Central memory CD4-positive, alpha-beta T cell (primary cell): ENCODE measurements at places on chromosomes 6 and 20.

GRCh38 chr20:13453367-13453766 lies 185.4 kb downstream of the TASP1 start:
- no peak for DNase-seq

DNA sequence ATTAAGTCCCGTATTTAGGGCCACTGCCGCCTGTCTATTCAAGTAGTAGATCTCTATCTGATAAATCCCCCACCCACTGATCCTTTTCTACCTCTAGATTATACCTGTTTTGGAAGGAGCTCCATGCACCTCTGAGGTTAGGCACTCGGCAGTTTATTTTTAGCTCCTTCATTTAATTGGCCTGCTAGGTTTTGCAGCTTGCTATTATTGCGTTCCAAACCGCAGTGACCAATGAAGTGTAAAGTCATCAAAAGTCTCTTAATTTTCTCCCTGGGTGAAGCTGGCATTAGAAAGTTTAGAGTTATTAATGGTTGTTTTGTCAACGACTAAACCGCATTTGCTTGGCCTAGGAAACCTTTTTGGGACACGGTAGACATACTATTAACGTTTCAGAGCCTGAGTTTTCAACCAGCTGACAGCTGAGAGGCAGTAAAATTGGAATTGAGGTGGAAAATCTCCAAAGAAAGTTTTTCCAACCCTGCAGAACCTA lies 60.0 kb downstream of the RFPL4B start:
- no peak for DNase-seq

GRCh38 chr6:33609528-33609927 lies 11.6 kb upstream of the ITPR3 start:
- no peak for DNase-seq

GRCh38 chr6:12610862-12611261 lies 105.7 kb upstream of the PHACTR1 start:
- no peak for DNase-seq

DNA sequence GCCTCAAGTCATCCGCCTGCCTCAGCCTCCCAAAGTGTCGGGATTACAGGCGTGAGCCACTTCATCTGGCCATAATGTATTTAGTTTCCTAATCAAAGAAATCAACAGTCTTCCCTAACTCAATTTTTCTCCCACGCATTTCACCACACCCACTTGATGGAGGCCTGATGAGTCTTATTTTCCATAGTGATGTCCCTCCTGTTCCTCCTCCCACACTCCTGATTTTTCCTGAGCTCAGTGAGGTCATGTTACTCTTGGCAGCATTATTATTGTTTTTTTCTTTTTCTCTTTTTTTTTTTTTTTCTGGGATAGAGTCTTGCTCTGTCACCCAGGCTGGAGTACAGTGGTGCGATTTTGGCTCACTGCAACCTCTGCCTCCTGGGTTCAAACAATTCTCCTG lies 8.9 kb downstream of the ABRACL start:
- no peak for DNase-seq

DNA sequence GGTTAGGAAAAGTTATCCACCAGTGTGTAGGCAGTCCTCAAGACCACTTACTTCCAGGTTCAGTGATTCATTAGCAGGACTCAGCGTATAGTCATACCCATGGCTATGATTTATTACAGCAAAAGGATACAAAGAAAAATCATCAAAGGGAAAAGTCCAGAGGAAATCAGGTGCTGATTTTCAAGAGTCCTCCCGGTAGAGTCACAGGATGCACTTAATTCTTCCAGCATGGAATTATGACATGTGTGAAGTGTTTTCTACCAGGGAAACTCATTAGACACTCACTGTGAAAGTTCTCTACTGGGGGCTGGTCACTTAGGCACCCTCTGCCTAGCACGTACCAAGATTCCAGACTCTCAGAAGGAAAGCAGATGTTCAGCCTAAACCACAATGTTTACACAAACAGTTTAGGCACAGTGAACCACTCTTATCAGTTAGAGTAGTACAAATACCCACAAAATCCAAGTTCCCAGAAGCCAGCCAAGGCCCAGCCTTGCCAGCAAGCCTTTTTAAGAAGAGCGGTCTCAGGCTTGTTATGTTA lies 10.2 kb downstream of the WFDC3 start:
- no peak for DNase-seq

GRCh38 chr20:50580016-50580747 lies 70.0 kb downstream of the PTPN1 start:
- peak; percentile 19 for DNase-seq

DNA sequence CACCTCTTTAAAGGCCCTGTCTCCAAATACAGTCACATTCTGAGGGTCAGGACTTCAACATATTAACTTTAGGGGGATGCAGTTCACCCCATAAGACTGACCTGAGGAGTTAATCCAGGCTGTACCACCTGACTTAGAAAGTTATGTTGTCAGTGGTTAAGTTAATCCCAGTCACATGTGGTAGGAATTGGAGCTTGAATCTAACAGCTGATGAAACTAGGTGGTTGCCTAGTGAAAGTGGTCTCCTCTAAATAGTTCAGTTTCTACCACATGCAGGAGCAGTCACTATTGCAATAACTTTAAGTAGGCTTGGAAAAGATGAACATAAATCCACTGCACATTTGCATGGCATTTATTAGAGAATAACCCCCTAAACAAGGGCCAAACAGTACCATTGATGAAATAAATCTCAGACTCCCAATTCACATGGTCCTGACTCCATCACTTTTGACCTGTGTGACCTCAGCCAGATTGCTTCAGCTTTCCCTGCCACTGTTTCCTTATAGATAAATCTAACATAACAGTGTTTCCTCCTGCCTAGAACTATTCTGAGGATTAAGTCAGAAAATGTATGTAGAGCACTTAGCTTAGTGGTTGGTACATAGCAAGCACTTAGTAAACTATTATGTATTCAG lies 20.1 kb downstream of the SAMD5 start:
- DNase-seq: no peak

GRCh38 chr6:140921366-140922226 lies 1211.1 kb upstream of the GJE1 start:
- no peak for DNase-seq

- DNase-seq: no peak
Observed at GRCh38 chr6:129812145-129812777, 48.9 kb downstream of the TMEM244 start.

- DNase-seq: no peak
Observed at GRCh38 chr6:33160728-33161344, 31.4 kb downstream of the COL11A2 start.

DNA sequence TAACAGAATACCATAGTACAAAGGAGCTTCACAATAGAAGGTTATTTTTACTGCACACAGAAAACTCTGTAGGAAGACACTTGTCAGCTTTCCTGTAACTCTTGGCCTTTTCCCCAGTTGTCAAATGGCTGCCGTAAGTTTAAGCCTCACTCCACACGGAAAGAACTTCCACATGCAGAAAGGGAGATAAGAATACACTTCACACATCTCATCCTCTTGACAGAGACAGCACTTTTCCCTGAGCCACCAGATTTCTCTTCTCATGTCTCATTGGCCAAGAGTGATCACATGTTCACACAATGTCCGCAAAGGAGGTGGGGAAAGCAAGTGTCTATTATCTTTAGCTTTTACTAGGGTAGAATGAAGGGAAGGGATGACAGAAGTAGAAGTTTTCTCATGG lies 540.7 kb downstream of the HAO1 start:
- no peak for DNase-seq

DNA sequence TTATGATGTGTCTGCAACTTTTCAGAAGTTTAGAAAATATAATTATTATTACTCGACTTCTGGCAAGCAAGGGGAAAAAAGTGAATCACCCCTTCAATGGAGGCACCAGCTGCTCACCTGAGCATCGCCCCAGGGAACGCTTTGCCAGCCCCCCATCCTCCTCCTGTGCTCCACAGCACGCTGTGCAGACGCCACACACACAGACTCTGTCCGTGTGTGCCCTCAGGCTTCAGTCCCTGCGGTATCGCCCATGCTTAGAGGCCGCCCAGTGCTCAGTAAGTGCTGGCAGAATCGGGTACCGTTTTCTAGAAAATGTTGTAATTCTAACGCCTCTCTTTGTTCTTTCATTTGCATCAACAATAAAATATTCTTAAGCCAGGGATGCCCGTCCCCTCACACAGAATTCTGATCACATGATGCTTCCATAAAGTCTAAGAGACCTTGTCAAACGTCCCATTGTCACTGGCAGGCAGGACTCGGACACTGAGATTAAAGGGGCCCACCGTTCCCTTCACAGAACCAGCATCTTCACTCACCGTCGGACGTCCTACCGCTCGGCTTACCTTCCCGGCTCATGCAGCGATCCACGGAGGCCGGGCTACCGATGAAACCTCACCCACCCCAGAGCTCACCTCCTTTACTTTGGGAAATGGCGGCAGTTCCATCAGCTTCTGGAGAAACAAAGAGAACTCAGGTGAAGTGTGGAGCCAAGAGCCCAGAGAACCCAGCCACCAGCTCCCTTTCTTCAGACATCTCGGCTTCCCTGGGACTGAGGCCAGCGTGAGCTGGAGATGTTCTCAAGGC lies 105.5 kb downstream of the DLL1 start:
- no peak for DNase-seq

DNA sequence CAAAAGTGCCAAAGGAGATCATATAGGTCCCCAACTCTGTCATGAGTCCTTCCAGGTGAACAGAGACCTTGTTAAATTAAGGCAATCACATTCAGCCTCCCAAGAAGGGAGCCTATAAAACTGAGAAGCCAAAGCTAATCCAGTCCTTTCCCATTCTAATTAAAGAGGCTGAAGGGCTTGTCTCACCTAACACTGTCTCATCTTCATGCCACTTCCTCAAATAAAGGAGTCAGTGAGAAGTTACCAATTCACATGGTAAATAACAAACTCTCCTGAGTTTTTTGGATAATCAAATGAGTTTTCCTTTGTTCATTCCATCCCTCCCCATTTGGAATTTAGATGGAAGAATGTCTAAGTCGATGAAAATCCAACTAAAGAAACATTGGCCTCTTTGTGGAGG lies 242.8 kb downstream of the UST start:
- no peak for DNase-seq

GRCh38 chr20:22908944-22909343 lies 126.2 kb upstream of the SSTR4 start:
- DNase-seq: no peak

DNA sequence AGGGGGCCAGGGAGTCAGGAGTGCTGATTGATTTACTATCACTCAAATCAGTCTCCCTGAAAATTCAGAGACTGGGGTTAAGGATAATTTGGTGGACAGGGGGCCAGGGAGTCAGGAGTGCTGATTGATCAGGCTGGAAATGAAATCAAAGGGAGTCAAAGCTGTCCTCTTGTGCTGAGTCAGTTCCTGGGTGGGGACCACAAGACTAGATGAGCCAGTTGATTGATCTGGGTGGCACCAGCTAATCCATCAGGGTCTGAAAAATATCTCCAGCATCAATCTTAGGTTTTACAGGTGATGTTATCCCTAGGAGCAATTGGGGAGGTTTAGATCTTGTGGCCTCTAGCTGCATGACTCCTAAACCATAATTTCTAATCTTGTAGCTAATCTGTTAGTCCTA lies 6.1 kb upstream of the AFG1L start:
- DNase-seq: no peak

DNA sequence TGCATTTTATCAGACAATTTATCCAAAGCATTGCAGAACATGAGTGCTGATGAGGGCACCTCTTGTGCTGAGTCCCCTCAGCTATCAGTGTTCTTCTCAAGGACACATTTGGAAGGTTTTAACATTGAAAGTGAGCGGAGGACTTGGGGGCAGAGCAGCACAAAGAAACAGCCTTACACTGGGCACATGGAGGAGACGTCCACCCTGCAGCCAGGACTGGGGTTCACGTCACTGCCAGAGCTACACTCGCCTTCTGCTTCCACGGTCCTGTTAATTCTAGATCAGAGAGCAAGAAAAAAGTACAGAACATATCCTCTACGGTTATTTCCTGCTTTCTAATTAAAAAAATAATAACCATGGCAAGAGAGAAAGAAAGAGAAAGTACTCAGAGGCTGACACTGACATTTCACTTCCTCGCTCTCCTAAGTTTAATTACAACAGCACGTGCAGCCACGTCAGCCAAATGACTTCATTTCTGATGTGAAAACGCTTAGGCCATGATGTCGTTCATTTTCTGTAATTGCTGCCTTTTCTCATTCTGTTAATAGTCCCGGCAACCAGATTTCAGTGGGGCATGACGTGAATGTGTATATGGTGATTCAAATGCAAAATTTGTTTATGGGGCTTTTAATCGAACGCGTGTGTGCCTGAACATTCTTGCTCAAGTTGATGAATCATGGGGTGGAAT lies 5.1 kb downstream of the PRND start:
- peak; percentile 59 for DNase-seq

DNA sequence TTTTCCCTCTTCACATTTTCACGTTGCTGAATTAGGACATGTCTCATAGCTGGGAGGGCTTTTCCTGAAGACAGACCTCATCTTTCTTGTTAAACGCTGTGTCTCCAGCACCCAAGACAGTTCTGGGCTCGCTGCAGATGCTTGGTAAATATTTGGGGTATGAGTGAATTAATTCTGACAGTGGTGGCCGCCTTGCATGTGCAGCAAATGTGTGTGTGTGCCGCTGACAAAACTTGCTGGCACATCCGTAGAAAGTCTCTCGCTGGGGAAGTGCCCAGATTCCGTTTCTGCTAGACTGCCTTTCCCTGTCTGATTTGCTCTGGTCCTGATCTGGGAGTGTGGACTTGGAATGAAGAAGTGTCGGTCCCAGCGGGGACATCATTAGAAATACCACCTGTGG lies 48.2 kb upstream of the ZNFX1 start:
- DNase-seq: no peak

- DNase-seq: no peak
Observed at GRCh38 chr20:7627734-7628663, 312.3 kb downstream of the HAO1 start.

GRCh38 chr6:30113003-30113759 lies at the start of gene TRIM31:
TSS of gene TRIM31 (minus strand) at chr6:30113090. CDS start at chr6:30112805, 285 bp downstream.
- no peak for DNase-seq

DNA sequence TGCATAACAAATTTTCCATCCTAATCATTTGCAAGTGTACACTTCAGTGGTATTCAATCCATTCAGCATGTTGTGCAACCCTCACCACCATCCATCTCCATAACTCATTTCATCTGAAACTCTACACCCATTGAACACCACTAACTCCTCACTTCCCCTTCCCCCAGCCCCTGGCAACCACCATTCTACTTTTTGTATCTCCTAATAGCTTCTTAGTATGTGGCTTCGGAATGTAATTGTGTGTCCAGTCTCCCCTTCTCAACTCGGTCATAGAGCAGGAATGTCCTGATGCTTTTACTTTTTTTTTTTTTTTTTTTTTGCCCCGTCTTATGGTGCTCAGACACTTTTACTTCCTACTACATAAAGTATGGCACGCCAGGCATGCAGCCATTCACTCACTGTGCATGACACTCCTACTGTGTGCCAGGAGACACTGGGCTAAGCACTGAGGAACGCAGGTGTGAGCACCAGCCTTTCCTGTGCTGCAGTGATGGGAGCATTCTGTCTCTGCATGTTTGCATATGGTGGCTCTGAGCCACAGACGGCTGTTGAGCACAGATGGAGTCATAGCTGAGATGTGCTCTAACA lies 15.3 kb downstream of the HCK start:
- DNase-seq: no peak

- no peak for DNase-seq
Observed at GRCh38 chr20:54188132-54188849, 14.5 kb upstream of the CYP24A1 start.

- no peak for DNase-seq
Observed at GRCh38 chr20:45647441-45648050, 16.5 kb upstream of the WFDC9 start.
